Occipital lobe (tissue), 3 donors: ENCODE measurements at places on chromosomes 2 and 18.

DNA sequence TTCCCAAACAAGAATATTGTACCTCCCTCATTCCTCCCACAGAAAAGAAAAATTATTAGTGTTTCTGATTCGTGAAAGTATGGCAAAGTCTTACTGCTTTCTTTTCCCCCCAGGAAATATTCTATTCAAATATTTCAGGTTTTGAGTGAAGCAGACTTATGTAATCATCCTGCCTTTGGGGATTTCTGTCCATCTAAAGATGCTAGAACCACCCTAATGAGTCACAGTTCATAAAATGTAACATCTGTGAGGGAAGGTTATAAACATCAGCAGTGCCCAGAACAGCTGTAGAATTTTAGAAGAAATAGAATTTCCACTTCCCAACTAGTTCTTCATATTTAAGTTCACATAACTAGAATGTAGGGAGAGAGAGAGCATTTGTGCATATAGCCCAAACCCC, 39.0 kb downstream of the EEF1B2 start:
- DNase-seq, result no peak

DNA sequence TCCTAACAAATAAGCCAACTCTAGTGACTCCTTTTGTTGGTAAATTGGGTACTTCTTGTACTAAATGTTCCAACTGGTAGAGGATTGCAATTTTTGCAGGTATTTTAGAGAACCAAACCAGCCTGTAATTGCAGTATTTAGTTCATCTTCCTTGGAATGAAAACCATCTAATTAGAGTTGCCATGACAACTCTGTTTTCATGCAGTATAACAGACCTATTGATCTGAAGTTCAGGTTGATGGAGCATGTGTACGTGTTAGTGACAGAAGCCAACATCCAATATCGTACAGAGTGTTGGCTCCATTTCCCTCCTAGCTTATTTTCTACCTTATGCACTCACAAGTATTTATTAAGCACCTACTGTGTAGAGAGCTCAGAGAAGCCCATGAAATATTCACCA, 176.3 kb upstream of the FOSL2 start:
- no peak for DNase-seq

GRCh38 chr18:47846431-47846830, 84.0 kb downstream of the SMAD2 start:
- no peak for DNase-seq

DNA sequence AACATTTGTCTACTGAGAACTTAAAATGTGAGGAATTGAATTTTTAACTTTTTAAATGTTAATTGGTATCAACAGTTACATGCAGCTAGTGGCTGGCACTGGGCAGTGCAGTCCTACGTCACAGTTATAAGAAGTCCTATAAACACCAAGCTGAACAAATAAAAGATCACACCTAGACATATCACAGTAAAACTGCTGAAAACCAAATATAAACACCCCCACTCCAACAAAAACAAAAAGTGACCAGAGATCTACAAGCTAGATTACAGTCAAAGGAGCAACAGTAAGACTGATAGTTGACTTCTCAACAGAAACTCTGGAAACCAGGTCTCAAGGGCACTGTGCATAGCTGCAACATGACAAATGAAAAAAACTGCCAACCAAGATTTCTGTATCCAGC, 19.4 kb downstream of the TLK1 start:
- DNase-seq, result no peak

DNA sequence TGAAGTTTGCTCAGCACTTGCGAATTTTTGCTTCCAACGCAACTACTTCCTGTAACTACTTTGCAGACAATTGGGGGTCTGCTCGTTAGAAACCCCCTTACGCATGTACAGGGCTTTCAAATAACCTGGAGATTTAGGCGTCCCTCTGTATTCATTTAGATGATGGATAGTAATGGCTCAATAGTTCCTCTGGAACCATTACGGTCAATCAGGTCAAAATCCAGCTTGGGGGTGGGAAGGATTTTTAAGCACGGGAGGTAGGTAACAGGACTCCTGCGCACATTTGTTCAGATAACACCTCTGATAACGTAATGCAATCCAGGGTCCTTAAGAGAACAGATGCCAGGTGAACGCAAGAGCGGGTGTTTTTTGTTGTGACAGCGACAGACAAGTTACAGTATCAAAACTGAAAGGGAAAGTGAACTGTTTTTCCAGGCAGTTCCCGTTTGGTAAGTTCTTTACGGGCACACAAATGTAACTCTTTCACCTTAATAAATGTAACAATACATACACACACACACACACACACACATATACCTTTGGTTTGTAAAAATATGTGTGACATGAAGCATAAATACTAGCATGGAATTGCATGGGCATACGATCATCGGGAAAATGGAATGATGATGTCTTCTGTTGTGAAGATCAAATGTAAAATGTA, 3.8 kb upstream of the OSR1 start:
- no peak for DNase-seq

GRCh38 chr2:127355407-127356008, 32.3 kb downstream of the MAP3K2 start:
- DNase-seq, result no peak

GRCh38 chr18:34773378-34773777, 63.3 kb downstream of the DTNA start:
- DNase-seq, result no peak

DNA sequence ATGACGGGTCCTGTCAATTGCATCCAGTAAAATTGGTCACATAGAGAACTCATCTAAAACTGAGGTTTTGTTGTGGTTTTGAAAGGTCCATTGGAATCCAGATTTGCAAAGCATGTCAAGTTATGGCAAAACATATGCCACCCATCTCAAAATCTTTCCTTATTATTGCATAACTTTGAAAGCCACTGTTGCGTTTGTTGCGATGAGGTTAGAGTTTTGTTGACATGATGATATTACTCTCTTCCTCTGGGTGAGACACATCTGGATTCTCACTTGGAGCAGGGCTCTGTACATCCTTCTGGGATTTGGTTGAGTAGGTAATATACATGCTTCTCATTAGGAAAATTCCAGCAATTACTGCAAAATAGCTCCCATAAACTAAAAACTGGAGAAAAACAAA, 20.6 kb downstream of the SCYGR5 start:
- DNase-seq, result no peak

- no peak for DNase-seq
Observed at GRCh38 chr18:949724-950631, 45.3 kb downstream of the ADCYAP1 start.

- DNase-seq, result no peak
Observed at GRCh38 chr2:86477349-86477748, 36.2 kb downstream of the KDM3A start.

DNA sequence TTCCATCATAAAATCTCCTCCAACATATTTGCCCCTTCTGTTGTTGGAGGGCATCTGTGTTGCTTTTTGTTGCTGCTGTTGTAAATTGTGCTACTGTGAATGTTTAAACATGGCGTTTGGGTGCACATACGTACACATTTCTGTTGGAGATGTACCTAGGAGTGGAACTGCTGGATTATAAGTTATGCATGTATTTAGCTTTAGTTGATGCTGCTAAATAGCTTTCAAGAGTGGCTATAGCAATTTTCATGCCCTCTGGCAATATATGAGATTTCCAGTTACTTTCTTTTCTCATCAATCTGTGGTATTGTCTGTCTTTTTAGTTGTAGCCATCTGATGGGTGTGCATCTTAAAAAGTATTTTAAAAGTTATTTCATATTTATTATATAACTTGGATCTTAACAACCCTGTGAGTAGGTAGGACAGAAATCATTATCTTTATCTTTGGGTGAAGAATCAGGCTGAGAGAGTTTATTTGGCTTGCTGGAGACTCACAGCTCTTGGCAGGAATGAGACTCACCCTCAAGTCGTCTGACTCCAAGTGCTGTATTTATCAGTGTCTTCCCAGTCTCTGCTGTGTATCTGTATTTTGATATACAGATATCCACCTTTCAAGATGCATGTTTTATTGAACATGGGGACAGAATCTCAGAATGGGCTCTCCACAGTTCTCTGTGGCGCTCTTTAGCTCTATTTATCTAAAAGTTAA, 16.9 kb downstream of the ZNF236 start:
- DNase-seq, result no peak

GRCh38 chr2:67666386-67667053, 269.4 kb downstream of the ETAA1 start:
- DNase-seq, result no peak

GRCh38 chr2:84906900-84907714, 1.7 kb downstream of the TMSB10 start:
- DNase-seq, result no peak

GRCh38 chr2:12847694-12848575, 131.2 kb downstream of the TRIB2 start:
- DNase-seq, result peak; percentile 48

DNA sequence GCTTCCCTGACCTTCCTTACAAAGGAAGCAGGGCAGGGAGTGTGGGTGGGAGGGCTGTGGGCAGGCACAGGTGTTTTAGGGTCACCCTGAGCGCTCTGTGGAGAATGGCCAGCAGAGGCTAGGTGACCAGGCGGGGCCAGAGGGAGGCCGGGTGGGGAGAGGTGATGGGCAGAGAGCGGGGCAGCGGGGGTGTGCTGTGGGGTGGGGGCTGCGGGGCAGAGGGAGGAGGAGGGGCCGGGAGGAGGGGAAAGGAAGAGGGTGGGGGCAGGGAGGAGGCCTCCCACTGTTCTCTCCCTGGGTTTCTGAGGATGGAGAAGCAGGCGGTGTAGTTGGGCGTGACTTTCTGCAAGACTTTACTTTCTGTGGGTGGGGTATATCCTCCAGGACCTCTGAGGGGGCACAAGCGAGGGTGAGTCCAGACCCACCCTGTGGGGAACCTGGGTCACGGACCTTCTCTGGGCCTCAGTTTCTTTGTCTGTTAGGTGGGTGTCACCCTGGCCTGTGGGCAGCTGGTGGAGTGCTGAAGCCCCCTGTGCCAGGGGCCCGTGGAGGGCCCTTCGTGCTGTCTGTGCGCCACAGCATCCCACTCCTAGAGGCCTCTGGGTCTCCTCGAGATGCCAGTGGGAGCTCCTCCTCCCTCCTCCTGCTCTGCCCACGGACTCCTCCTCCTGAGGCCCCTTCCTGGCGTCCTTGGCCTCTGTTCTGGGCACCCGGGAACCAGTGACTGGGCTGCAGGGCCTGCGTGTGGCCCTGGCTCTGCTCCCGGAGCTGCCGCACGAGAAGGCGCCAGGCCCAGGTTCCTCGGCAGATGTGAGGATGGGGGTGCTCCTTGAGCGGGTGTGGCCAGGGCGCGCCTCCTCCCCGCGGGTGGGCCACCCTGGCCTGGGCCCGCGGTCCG, 6.3 kb upstream of the NEU4 start:
- no peak for DNase-seq

DNA sequence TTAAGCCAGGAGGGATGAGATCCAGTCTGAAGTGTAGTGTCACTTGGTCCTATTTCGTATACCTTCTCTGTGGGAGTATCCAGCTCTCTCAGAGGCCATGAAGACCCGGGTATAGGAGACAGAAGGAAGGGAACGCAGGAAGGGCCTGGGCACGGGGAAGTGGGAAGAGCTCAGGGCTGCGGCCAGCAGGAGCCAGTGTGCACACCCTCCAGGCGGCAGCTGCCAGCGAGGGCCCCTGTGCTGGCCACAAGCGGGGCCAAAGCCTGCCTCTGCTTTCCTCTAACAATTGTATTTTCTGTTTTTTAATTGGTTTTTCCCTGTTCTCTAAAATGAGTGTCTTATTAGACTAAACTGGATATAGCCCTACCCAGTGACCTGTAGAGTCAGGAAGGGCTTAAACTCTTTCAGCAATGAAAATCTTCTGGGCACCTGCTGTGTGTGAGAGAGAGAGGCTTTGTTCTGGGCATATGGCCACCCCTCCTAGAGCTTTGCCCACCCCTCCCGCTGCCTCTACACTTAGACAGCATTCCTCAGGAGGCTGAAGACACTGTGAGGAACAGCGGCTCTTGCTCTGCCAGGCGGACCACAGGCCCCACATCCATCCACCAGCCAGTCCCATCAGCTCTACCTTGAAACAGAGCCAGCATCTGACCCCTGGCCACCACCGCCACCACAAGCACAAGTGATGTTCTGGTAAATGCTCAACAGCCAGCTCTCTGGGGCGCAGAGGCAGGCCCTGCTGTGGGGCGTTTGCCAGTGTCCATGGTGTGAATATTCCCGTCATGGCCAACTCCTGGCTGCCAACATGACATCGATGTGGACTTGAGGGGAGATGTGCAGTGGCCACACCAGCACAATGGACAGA, 9.5 kb downstream of the GPR17 start:
- no peak for DNase-seq

DNA sequence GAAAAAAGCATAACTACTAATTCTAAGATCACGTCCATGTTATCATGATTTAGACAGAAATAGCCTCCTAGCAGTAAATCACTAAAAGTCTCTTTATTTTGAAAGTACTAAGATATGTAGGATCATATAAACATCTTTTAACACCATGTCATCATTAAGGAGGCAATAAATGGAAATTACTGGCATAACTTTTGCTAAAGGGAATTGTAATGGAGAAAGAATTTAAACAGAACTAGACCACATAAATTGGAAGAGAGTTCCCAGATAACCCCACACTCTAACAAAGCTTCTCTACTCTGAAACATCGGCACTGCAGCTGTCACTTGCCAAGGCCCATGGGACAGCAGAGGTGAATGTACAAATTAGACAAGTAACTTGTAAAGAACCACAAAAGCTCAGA, 29.5 kb downstream of the STK39 start:
- no peak for DNase-seq

- DNase-seq, result no peak
Observed at GRCh38 chr2:97935719-97936161, 60.0 kb downstream of the TMEM131 start.

DNA sequence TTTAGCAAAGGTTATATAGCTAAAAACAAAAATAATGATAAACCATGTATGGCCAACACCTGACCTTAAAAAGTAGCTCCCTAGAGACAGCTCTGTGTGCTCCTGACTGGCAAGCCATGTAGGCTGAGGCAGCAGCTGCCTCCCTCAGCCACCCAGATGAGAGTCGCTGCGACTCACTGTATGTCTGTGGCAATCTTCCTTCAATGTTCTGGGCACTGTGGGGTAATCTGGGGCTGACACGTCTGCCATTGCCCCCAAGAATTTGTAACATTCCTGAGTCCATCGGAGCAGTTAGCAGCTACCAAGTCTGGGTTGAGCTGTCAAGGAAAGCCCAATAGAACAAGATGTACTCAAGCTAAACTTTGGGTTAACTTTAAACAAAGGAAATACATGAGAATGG, 106.4 kb upstream of the DAPL1 start:
- no peak for DNase-seq

- no peak for DNase-seq
Observed at GRCh38 chr2:188416367-188416766, 124.7 kb downstream of the GULP1 start.

DNA sequence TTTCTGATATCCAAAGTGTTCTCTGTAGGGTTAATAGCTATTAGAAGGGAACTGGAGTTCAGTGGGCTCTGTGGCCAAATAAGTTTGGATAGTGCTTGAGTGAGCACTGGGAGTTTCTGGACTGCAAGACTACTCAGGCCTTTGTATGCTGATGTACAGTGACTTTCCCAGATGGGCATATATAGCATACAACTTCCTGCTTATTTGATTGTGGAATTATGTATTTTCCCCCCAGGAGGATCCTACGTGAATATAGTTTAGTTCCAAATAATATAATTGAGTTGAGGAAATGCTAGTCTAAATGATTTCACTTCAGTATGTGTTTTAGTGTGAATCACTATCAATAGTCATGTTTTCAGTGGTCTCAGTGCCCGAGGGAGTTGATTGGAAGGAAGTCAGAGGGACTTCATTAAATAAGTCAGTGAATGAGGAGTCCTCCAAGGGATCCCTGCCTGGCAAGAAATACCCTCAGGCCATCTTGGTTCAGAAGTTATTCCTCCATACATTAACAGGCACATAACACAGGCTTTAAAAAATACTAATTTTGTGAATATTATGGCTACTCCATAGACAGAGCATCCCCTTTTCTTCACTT, 251.4 kb downstream of the PRKCE start:
- DNase-seq, result no peak

GRCh38 chr2:64212801-64213321, 68.6 kb upstream of the PELI1 start:
- DNase-seq, result no peak
